ENCODE measurements at places on chromosomes 11 and 22.

DNA sequence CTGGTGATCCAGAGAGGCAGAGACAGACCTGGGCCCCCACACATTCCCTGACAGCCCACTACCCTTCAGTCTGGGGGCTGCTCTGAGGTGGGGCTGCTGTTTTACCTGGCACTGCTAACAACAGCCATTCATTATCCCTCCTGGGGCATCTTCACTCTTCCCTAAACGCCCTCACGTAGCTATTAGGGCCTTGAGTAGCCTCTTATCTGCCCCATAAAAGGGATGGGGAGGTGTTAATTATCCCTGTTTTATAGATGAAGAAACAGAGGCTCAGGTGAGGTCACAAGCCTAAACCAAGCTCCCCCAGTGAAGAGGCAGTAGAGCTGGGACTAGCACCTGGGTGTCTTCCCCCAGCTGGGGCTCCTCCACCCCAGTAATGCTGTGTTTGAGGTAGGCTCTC, 79.5 kb downstream of the KIAA1671 start:
- no peak for DNase-seq

GRCh38 chr11:24886880-24887619, 390.2 kb downstream of the LUZP2 start:
- DNase-seq: no peak

DNA sequence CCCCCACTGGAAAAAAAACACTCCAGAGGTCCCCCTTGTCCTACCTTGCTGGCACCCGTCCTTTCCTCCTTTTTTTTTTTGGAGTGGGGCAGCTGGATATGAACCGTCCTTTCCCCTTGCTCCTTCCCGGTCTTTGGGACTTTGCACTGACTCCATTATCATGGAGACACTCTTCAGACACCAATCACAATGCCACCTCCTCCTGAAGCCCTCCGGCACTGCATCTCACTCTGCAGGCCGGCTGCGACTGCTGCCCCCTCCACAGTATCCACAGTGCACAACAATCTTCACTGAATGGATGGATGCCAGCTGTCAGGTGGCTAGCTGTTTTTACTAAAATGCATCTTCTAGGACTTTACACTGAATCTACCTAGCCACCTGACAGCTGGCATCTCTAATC, 12.7 kb upstream of the RGL4 start:
- DNase-seq: no peak

- no peak for DNase-seq
Measured at GRCh38 chr11:69730500-69730899, 26.7 kb upstream of the FGF19 start.

GRCh38 chr11:96949464-96949863, 559.7 kb downstream of the JRKL start:
- no peak for DNase-seq

DNA sequence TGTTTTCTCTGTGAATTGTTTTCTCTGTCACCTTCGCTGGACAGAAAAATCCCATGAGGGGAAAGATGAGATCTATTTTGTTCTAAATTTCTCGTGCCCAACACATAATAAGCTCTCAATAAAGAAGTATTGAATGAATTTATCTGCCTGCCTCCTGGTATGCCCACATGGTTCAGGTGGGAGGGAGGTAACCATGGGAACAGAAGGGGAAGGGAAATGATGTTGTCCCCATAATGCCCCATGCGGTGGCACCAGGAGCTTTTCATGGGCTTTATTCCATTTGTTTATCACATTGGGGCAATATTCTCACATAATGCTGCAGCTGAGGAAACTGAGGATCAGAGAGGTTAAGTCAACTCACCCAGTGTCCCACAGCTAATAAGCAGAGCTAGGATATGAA, 8.7 kb downstream of the USH1C start:
- DNase-seq: no peak

GRCh38 chr11:27242591-27242990, 120.4 kb downstream of the CCDC34 start:
- DNase-seq: peak; percentile 93

GRCh38 chr11:69558519-69558941, 77.1 kb downstream of the LINC01488 start:
- no peak for DNase-seq

DNA sequence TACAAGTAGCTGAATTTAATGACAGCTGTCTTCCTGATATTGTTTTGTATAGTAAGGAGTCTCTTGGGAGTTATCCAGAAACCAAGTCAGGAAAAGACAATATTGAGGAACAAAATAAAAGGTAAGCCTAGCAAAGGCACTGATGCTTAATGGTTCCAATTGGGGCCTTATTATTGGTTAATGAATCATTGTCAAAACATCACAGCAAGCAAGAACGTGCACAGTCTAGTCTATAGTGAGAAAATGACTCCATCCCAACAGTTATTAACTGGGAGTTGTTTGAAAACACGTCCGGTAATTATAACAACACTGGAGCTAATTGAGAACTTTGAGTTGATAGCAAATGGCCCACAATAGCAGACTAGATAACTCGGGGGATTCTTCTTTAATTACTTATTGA, 17.7 kb downstream of the BSX start:
- DNase-seq: no peak

- no peak for DNase-seq
Measured at GRCh38 chr11:93196816-93197379, 893 bp downstream of the SLC36A4 start.

GRCh38 chr22:30208631-30209603, 37.6 kb downstream of the LIF start:
- DNase-seq: peak; percentile 51

DNA sequence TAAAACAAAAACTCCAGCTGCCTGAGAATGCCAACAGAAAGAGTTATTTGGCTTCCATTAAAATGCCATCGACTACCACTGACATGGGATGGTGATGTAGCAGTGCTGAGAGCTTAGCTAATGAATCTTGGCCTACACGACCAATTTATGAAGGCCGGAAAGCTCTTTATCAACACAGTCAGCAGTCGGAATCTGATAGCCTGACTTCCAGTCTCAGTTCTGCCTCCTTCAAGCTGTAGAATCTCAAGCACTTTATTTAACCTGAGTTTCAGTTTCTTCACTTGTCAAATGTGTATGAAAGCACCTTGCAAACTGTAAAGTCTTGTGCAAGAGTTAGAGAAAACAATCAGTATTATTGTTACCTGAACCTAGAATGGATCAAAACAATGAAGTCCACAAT, 335.7 kb upstream of the NARS2 start:
- DNase-seq: no peak

DNA sequence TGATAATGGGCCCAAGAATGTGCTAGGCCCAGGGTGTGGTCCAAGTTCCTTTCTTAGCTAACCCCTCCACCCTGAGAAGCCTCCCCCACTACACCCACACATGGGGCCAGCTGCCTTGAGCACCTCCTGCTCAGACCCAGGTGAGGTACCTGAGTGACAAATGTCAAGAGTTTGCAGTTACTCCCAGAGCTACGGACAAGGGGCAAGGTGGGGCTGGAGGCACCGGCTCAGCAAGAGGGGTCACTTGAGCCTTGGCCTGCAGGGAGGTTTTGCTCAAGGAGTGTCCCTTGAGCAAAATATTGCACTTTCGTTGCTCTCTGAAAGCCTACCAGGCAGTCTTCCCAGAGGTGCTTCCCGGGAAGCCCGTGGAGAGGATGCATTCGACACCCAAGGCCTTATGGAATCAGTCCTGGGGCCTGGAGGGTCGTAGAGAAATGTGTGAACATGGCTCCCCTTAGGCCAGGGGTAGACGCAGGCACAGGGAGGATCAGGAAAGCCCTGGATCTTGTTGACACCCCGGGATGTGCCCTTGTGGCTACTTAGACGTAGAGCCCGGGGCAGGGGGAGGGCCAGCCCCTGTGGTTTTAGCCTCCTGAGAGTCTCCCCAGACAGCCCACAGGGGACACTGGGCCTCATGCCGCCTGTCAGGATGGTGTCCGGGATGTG, 114.2 kb downstream of the KCNQ1 start:
- no peak for DNase-seq

DNA sequence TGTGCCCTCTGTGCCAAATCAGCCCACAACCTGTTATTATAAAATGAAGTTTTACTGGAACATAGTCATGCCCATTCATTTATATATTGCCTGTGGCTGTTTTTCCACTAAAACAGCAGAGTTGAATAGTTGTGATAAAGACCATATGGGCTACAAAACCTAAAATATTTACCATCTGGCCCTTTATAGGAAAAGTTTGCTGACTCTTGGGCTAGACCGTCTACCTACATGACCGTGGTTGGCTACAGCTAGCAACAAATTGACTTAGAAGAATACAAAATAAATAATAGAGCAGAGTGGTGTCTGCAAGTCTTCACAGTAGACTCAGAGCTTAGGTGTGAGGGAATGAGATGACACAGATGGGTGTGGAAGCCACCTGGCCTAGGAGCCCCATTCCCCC, 11.2 kb upstream of the IL18BP start:
- no peak for DNase-seq

Data from skeletal muscle cell (primary cell).